ENCODE measurements at places on chromosomes 1 and 21. TPM values are rescaled to one million over a fixed set of nuclear protein-coding genes. Genes with fewer than 3 reads are reported as not detected.

Gene TMPRSS2
- not detected for total RNA-seq

Gene SYF2
- 41.5 TPM for total RNA-seq

Gene RASSF5
- total RNA-seq = 0.59 TPM

Gene ATXN7L2
- 1.8 TPM for total RNA-seq

Gene SH2D1B
- total RNA-seq = not detected

Gene FAM72B
- 2.7 TPM for total RNA-seq

Gene CAMK2N1
- 1.5 TPM for total RNA-seq

Gene SAMSN1
- total RNA-seq = under 0.01 TPM

Gene KIRREL1
- 174 TPM for total RNA-seq

Gene FAM3B
- total RNA-seq = not detected

Gene KCNE2
- total RNA-seq = not detected

Gene ATP1A2
- 0.72 TPM for total RNA-seq

Gene GPR37L1
- not detected for total RNA-seq

Gene OR2M4
- not detected for total RNA-seq

Gene ANKRD35
- total RNA-seq = 1.4 TPM

Gene GRIK1
- not detected for total RNA-seq

Gene TRIM45
- 1.4 TPM for total RNA-seq

Gene SELENON
- total RNA-seq = 33.7 TPM

Gene NR5A2
- total RNA-seq = not detected

Gene RRP1B
- 17.4 TPM for total RNA-seq

Gene FAM72D
- under 0.01 TPM for total RNA-seq

Gene PRR9
- total RNA-seq = not detected

Gene CSMD2
- 0.36 TPM for total RNA-seq

Gene PUSL1
- 19.4 TPM for total RNA-seq

Gene SERTAD4
- 2.9 TPM for total RNA-seq

Gene TMEM240
- 2.7 TPM for total RNA-seq

Gene FCRLB
- total RNA-seq = 1.8 TPM

Gene TOMM40L
- total RNA-seq = 6.5 TPM

Gene CSF3R
- not detected for total RNA-seq

Gene KRTAP19-3
- total RNA-seq = not detected

Gene GJB4
- total RNA-seq = not detected

Gene SOX13
- 6.8 TPM for total RNA-seq

Gene RAB7B
- 7.7 TPM for total RNA-seq

Gene CYB561D1
- total RNA-seq = 10.5 TPM

Gene BCAN
- total RNA-seq = not detected

Gene P3H1
- total RNA-seq = 209 TPM

Gene CELA3A
- not detected for total RNA-seq

Gene SLC5A9
- total RNA-seq = not detected

Gene BNIPL
- total RNA-seq = 1.2 TPM

Gene RCC1
- total RNA-seq = 32.1 TPM

Gene GNG4
- under 0.01 TPM for total RNA-seq

Gene BARHL2
- not detected for total RNA-seq

Gene PTCH2
- total RNA-seq = 0.36 TPM

Gene DIRAS3
- 2.1 TPM for total RNA-seq

Measured in osteoblast (primary cell).